ENCODE measurements at places on chromosomes 12 and 14.

GRCh38 chr14:89918721-89919120 is 35.8 kb downstream of the EFCAB11 start:
- DNase-seq, result no peak

- no peak for DNase-seq
Observed at GRCh38 chr12:1185460-1186182, 194.6 kb downstream of the ERC1 start.

- no peak for DNase-seq
Observed at GRCh38 chr12:13379531-13380188, 183.1 kb downstream of the EMP1 start.

DNA sequence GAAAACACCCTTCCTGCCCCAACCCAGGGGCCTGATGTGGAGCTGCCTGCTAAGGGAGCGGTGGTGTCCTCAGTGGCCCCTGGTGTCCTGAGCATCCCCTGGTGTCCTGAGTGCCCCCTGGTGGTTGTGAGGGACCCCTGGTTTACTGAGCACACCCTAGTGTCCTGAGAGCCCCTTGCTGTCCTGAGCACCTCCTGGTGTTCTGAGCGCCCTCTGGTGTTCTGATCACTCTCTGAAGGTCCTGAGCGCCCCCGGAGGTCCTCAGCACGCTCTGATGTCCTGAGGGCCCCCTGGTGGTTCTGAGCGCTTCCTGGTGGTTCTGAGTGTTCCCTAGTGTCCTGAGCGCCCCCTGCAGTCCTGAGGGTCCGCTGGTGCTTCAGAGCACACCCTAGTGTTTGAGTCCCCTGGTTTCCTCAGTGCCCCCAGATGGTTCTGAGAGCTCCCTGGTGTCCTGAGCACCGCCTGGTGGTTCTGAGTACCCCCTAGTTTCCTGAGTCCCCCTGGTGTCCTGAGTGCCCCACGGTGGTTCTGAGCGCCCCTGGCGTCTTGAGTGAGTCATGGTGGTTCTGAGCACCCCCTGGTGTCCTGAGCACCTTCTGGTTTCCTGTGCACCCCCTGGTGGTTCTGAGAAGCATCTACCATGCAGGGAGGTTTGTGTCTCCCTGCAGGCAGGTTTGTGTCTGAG is 1004.2 kb downstream of the TMEM121 start:
- peak; percentile 28 for DNase-seq

DNA sequence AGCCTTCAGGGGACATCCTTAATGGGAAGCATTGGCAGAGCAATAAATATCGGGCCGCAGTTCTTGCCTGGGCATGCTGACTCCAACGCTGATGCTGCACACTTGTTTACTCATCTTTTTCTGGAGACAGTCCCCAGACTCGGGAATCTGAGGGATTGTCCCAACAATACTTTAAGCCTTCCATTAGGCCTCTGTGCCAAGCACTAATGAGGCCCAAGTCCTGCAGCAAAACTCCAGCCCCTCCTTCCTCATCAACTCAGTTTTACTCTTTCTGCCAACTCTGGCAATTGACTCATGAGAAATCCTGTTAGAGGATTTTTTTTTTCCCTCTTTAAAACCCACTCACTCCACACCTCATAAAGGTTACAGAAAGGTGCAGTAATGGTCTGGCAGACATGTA is 233.4 kb upstream of the PELI2 start:
- DNase-seq, result no peak

DNA sequence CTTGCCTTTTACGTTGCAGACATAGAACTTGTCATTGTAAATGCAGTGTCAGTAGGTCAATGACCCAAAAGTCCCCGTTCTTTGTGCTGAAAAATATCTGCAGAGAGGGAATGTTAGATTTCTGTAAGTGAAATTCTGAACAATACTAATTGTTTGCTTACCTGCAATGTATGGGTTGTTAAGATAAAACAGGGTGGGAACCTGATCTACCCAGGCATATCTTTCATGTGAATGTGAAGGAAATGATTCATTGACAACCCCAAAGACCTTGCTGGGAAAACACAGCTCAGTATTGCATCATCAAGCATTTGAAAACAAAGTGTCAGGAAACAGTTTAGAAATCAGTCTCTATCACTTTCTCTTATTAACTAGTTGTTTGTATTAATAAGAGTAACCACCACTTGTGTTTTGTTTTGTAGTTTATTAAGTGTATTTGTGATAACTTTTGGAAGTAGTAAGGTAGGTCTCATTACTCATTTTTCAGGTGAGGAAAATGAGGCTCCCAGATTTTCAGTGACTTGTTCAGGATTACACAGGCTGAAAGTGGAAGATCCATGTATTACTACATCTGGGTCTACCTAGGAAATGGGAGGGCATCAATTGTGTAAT is 57.9 kb upstream of the SLC38A2 start:
- DNase-seq, result peak; percentile 46

GRCh38 chr12:70919176-70919575 is 1.4 kb downstream of the PTPRR start:
- no peak for DNase-seq

- no peak for DNase-seq
Observed at GRCh38 chr12:68745376-68745903, 536 bp upstream of the SLC35E3 start.

GRCh38 chr12:123713823-123714585 is 1.9 kb downstream of the ATP6V0A2 start:
- DNase-seq, result no peak

DNA sequence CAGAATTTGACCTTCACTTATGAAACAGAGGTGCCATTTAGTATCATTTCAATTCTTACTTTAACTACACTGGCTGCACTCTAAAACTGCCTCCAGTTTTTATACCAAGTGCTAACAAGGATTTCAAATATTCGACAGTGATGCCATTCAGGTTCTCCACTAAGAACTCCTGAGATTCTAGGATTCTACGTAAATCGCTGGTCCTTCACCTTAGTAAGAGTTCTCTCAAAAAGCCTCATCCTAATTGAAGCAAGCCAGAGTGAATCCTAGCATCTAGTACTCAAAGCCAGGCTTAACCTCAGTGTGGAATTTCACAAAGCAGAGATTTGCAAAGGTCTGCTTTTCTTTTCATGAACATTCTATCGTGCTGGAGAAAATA is 3.5 kb downstream of the SLC38A2 start:
- DNase-seq, result no peak

DNA sequence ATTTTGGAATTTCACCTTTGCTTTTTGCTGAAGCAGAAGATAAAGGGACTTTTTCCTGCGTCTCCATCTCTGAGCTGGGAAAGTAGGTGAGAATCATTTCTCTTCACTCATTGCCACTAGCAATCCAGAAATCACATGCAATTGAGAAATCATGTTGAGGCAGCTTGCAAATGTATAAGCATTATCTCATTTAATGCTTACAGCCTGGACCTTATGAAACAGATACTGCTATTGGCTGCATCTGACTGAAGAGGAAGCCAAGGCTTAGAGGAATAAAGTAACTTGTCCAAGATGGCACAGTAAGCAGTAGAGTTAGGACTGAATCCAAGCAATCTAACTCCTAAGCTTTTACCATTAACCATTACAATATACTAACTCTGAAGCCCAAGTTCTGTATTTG is 122.4 kb downstream of the FIGNL2 start:
- no peak for DNase-seq

- DNase-seq, result no peak
Observed at GRCh38 chr12:49808686-49809380, 19.4 kb downstream of the NCKAP5L start.

- no peak for DNase-seq
Observed at GRCh38 chr12:31728289-31728916, 418 bp downstream of the AMN1 start.

DNA sequence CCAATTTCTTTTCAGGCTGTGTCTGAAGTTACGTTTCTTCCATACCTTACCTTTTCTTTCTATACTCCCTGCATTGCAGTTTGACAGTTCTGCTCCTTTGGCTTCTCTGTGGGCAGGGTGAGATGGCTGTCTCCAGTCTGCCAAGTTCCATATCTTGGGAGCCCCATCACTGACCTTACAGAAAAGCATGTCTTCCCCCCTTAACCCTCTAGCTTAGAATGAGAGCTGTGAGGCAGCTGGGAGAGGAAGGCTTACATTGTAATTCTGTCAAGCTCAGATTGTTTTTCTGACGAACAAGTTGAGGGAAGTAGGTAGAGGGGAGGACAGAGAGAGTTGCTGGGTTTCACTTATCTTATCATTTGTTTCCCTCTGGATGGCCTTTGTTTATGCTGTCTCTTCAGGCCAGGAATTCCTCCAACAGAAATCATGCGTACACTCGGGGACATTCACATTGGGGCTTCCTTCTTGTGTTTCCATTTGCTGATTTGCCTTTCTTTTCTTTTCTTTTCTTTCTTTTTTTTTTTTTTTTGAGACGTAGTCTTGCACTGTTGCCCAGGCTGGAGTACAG is 9.3 kb downstream of the DAAM1 start:
- no peak for DNase-seq

GRCh38 chr12:117294189-117294603 is 67.2 kb downstream of the NOS1 start:
- DNase-seq, result no peak

DNA sequence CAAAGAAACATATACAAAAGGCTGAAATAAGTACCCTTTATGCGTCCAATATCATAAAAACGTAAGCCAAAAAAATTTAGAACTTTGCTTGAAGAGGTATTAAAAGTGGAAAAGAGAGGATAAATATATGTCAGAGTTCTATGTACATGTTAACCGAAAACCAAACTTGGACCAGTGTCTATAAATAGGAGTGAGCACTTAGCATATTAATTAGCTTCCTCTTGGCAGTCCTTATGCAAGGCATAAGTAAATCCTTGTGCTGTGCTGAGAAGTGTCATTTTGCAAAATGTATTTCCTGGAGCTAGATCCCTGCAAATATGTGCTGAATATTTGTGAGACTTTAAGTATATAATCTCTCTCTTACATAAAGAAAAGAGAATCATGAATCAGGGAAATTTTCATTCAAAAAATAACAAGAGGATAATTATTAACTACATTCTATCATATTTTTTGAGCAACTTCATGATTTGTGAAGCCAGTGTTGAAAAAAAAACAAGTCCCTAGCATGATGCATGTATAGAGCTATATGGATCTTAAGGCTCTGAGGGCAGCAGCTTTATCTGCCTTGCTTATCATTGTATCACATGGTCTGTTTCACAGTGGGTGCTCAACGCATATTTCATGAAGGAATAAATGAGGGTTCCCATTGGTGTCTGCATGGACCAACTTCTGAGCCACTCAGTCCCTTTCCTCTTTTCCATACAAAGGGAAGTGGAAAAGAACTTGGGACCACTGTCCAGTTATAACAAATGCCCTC is 326.1 kb downstream of the PDZRN4 start:
- no peak for DNase-seq

- DNase-seq, result no peak
Observed at GRCh38 chr12:129109174-129110001, 256.1 kb downstream of the GLT1D1 start.

DNA sequence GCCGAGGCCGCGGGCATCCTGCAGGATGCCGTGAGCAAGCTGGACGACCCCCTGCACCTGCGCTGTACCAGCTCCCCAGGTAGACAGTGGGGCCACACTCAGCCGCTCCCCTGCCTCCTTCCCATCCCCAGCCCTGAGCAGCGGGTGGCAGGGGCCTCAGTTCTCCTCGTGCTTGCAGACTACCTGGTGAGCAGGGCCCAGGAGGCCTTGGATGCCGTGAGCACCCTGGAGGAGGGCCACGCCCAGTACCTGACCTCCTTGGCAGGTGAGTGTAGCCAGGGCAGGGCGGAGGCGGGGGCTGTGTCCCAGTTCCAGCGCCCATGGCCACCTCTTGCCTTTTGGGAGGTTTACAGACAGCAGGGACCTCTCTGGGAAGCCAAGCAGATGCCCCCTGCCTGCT is 22.9 kb downstream of the HIP1R start:
- no peak for DNase-seq

DNA sequence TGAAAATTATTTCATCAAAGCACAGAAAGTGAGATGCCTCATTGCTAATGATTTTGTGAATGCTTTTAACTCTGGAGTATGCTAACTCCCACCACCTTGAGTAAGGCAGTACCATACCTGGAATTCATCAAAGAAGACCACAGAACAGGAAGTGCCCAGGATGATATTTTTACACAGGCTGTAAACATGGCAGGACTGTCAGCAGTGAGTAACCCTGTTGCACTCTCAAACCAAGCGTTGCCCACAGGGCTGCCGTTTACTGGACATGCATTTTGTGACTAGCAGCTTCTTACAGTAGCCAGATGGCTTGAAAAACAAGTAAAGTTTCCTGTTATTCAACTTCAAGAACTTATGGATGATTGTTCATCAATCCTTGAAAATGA is 42.4 kb downstream of the RALGAPA1 start:
- DNase-seq, result peak; percentile 8

DNA sequence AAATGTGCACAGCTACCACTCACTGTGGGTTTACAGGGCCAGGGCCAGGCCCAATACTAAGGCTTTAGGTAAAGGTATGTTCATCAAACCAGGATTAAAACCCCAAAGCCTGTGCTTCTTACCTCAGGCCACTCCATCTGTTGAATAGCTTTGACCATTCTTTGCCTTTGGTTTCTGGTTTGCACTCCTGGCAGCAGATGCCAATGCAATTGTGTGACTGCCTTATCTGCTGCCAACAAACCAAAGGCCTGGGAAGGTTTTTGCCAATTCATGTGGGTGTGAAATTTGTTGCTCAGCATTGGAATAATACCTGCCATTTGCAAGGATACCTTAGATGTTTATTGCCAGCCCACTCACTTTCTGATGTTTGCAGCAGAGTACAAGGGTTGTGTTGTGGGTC is 221.6 kb downstream of the C12orf75 start:
- no peak for DNase-seq

- no peak for DNase-seq
Observed at GRCh38 chr14:50059763-50060616, 56.4 kb downstream of the VCPKMT start.

- DNase-seq, result peak; percentile 64
Observed at GRCh38 chr12:110582276-110583136, 612 bp downstream of the PPTC7 start.

GRCh38 chr14:75283833-75284563 is 5.4 kb downstream of the FOS start:
- DNase-seq, result no peak

DNA sequence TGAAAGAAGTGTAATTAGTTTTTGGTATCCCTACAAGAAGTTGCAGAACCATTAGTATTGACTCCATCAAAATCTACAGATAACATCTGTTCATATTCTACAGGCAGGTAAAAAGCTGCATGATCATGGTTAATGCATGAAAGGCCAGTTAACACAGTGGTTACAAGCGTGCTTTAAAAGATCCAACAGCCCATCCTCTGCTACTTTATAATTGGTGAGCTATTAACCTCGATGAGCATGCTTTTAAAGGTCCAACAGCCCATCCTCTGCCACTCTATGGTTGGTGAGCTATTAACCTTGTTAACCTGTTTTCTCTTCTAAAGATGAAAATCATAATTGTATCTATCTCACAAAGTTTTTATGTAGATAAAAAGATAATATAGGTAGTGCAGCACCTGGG is 289.3 kb downstream of the DUSP6 start:
- no peak for DNase-seq

- DNase-seq, result no peak
Observed at GRCh38 chr12:94427501-94428381, 31.9 kb downstream of the CEP83 start.

DNA sequence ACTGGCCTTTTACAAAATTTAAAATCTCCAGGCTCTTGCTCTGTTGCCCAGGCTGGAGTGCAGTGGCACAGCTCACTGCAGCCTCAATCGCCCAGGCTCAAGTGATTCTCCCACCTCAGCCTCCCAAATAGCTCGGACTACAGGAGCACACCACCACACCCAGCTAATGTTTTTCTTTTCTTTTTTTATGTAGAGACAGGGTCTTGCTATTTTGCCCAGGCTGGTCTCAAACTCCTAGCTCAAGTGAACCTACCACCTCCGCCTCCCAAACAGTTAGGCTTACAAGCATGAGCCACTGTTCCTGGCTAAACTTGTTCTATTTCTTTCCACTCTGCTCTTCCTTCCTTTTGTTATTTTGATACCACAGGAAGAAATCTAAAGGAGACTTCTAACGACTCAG is 15.2 kb downstream of the SYNJ2BP start:
- DNase-seq, result no peak
